ENCODE measurements at places on chromosomes 11 and 22.
A peak's percentile ranks its signal among the peaks of the same experiment; 100 is the strongest.

DNA sequence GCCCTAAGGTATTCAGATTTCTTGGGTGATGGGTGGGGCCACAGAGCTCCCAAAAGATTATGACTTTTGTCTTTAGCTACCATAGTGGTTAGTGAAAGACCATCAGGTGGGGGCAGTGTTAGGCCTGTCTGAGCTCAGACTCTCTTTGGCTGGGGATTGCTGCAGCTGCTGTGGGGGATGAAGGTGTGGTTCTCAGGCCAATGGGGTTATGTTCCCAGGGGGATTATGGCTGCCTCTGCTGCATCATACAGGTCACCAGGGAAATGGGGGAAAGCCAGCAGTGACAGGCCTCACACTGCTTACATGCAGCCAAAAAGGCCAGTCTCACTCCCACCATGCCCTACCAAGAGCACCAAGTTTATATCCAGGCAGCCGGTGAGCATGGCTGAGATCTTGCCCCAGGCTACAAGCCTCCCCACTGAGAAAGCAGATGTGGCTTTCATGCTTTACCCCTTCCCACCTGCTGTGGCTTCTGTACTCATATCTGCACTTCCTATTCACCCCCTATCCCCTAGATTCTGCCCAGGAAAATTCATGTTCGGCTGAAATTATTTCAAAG lies 24.8 kb downstream of the CNTF start:
- no peak for DNase-seq

- no peak for DNase-seq
Observed at GRCh38 chr11:9075556-9075955, 15.8 kb downstream of the SCUBE2 start.

DNA sequence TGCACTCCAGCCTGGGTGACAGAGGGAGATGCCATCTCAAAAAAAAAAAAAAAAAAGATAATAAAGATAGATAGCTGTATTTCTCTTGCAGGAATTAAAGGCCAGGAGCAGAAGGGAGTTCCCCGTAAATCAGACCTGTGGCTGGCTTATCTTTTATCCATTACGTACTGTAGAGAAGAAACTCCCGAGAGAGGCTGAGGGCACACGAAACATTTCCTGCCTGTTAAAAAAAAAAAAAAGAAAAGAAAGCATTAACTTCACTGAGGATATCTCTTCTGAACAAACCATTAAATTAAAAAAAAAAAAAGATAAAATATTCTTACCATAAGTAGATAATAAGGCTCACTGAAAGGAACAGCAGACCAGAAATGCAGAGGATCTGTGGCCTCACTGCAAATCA lies 22.5 kb downstream of the P4HA3 start:
- DNase-seq = no peak

DNA sequence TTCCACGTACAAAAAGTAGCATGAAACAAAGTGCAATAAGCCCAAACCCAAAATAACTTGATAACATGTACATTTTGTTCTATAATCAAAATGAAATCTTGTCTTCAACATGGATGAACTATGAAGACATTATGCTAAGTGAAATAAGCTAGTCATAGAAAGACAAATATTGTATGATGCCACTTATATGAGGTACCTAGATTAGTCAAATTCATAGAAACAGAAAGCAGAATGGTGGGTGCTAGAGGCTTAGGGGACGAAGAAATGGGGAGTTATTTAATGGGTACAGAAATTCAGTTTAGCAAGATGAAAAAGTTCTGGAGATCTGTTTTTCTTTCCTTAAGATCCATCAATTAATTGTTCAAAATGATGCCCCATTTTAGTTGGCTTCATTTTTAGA lies 7.5 kb downstream of the PGM2L1 start:
- no peak for DNase-seq

DNA sequence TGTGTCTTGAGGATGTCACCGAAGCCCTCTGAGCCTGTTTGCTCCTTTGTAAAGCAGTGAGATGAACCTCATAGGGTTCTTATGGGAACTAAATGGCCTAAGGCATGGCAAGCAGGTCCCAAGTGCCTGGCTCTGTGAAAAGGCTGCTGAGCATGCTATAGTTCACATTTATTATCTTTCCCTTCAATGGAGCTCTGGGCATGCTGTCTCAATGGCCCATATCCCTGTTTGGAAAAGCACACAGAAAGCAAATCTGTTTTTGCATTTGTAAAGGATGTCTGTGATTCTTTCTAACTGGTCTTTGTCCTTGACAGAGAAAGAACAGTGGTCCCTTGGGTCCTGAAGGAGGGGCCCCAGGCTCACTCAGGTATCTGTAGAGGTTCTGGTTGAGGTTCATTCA lies 26.4 kb downstream of the RTCB start:
- DNase-seq = no peak

DNA sequence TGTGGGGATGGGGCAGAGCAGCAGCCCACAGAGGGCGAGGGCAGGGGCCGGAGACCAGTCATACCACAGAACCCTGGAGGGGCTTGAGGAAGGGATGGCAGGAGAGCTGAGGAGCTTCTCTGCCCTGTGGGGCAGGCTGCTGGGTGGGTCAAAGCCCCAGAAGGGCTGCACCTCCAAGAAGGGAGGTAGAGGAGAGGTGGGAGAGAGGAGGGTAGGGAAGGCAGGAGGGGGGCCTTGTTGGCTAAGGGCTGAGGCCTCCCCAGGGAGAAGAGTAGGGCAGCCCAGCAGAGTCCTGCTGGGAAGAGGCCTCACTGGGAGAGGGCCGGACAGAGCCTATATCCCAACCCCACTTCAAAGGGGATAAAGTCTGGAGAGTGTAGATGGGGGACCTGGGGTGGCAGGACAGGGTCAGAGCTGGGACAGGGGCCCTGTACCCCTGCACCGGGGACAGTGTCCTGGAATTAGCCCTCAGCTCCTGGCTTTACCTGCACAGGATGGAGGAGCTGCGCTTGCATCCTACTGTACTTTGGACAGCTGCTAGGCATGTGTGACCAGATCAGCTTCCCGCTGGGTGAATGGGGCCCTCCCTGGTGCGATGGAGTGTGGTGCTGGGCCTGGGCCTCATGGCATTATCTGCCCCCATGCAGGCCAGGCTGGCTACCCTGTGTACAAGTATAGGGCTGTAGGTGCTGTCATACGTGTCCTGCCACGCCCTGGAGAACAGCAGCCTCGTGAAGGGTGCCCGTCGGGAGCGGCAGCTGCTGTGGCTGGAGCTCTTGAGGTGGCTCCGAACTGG lies 7.3 kb downstream of the DGCR6L start:
- DNase-seq = no peak

GRCh38 chr22:45670981-45671782 lies 452 bp upstream of the ATXN10 start:
- no peak for DNase-seq

- DNase-seq = no peak
Observed at GRCh38 chr11:35997902-35998520, 54.1 kb downstream of the LDLRAD3 start.

- no peak for DNase-seq
Observed at GRCh38 chr22:25012741-25013143, 60.2 kb downstream of the KIAA1671 start.

GRCh38 chr11:24754406-24754805 lies 257.6 kb downstream of the LUZP2 start:
- DNase-seq = no peak

DNA sequence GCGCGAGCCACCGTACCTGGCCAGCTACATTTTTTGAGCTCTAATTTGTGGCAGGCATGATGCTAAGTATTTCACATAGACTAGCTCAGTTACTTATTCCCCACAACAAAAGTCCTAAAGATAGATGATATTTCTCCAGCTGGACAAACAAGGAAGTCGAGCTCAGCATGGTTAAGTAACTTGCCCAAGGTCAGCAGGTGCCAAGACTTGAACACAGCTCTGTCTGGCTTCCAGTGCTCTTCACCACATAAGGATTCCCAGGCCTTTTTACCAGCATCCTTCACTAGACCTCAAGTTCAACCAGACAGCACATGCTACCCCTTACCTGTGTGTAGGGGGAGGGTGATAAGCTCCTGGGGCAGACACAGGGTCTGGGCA lies 177.3 kb upstream of the NCAM1 start:
- DNase-seq = no peak

- no peak for DNase-seq
Observed at GRCh38 chr11:1547467-1548098, 24.5 kb downstream of the DUSP8 start.

GRCh38 chr11:23202611-23203010 lies 342.3 kb upstream of the CCDC179 start:
- no peak for DNase-seq

DNA sequence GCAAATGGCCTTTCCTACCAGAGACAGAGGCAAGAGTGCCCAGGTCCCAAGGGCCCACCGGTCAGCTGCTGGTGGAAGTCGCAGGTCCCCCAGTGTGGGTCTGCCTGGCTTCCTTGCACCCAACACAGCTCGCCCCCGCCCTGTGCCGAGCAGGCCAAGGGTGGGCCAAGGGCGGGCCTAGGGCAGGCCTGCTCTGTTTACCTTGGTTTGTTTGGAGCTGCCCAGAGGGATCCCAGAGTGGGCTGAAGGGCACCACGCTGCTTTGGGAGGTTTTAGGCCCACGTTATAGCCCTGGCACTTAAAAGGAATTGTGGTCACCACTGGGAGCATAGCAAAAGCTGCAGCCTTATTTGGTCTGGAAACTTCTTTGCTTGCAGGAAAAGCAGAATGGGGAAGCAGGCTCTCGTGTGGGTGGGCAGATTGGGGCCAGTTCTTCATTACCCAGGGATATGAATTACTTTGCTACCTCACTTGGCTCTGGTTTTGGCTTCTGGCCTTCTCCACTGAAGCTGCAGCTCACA lies 38.0 kb downstream of the MRGPRD start:
- DNase-seq = no peak

- no peak for DNase-seq
Observed at GRCh38 chr11:30666817-30667216, 80.7 kb upstream of the MPPED2 start.

DNA sequence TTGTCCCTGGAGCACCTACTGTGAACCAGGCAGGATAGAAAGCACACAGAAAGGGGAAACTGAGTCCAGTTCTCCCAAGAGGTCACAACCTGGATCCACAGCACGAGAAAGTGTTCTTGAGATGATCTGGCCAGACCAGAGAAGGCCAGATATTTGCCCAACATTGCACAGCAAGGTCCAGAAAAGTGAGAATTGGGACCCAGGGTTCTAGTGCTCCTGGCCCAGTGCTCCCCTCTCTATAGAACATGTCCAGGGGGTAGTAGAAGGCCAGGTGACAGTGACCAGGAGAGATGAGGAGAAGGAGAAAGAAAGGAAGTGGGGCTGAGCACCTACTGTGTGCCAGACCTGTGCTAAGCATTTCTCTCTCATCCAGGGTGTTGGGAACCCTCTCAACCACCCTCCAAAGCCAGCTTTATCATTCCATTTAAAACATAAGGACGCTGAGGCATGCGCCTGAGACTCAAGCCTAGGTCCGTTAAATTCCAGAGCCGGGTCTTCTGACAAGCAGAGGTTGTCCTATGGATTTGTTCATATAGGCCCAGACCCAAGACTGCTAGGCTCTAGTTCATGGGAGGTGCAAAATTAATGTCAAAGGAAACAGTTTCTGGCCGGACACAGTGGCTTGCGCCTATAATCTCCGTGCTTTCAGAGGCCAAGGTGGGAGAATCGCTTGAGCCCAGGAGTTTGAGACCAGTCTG lies 128.7 kb downstream of the MN1 start:
- DNase-seq = no peak

- DNase-seq = peak; percentile 77
Observed at GRCh38 chr22:33921525-33922348, 1.5 kb upstream of the LARGE1 start.

- no peak for DNase-seq
Observed at GRCh38 chr11:69377029-69377952, 83.3 kb downstream of the MYEOV start.

- DNase-seq = no peak
Observed at GRCh38 chr11:12552692-12553091, 121.5 kb upstream of the TEAD1 start.

GRCh38 chr11:60315871-60316270 lies 11.2 kb upstream of the MS4A6E start:
- DNase-seq = no peak

DNA sequence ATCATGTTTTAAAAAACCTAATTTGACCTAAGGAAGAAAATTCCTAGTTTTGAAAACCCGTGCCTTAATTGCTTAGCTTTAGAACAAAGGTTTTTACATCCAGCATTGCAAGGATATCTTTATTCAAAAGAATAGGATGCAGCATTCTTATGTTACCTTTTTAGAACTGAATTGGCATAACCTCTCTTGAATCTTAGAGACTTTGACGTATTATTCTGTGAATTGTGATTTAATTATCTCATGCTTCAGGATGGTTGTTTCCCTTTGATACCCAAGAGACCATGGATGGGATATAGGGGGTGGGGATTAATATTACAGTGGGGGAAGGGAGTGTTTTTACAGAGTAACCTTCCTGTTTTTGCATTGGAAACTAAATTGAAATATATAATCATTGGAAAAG lies 49.4 kb downstream of the ARHGEF12 start:
- no peak for DNase-seq

- no peak for DNase-seq
Observed at GRCh38 chr11:23181022-23181807, 320.9 kb upstream of the CCDC179 start.

GRCh38 chr11:100008417-100008816 lies 678.7 kb upstream of the ARHGAP42 start:
- no peak for DNase-seq

DNA sequence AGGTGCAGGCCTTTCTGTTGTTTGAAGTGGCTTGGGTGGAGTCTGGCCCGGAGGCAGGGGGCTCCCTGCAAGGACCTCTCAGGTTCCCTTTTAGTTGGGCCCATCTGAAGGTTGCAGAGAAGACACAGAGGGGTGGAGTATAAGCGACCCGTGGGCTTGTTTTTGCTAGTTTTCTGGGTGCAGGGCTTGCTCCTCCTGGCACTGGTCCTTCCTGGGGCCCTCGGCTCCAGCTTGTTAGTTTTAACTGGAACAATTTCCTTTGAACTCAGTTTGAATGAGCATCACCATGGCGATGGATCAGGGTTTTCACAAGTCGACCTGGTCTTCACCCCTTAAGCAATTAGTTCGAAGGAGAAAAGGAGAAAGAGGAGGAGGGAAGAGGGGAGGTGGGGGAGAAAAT lies 28.5 kb upstream of the OAF start:
- DNase-seq = no peak

DNA sequence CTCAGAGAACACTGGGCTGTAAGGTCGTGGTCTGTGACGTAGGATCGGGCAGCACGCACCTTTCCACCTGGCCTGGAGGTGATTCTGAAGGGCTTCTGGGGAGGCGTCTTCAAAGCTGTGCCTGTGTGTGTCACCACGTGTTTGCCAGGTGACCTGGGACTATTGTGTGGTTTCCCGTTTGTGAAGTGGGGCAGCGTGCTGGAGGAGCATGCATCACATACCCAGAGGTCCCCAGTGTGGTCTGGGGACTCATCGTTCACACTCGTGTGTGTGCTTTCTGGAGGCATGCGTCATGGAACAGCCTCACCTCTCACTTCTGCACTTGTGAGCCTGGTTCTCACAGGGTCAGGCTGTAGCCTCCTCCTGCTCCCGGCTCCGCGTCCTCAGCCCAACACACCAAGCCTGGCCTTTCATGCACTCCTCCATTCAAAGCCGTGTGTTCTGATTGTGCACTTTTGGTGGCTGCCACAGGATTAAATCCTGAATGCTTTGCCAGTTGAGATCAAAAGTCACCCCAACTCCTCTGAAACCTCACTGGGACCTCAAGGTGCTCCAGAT lies 106.3 kb downstream of the KCNQ1OT1 start:
- no peak for DNase-seq

GRCh38 chr22:28443526-28443876 lies 236.1 kb downstream of the TTC28 start:
- no peak for DNase-seq

- DNase-seq = no peak
Observed at GRCh38 chr11:115660030-115660805, 156.0 kb upstream of the CADM1 start.

- DNase-seq = no peak
Observed at GRCh38 chr11:27234961-27235360, 128.1 kb downstream of the CCDC34 start.

- no peak for DNase-seq
Observed at GRCh38 chr11:20611892-20612291, 12.5 kb downstream of the SLC6A5 start.
